Caki2 (cell line): ENCODE measurements at places on chromosomes 2 and 18. TPM values are rescaled to one million over a fixed set of nuclear protein-coding genes. Genes with fewer than 3 reads are reported as not detected.
A peak's percentile ranks its signal among the peaks of the same experiment; 100 is the strongest.

TNS1 gene
- 0.61 and 0.68 TPM in 2 replicates for total RNA-seq

NAT8 gene
- total RNA-seq, result not detected in 2 replicates

BARD1 gene
- total RNA-seq, result 13.3 and 30.6 TPM in 2 replicates

KANSL3 gene
- total RNA-seq, result 51.5 and 56.1 TPM in 2 replicates

DYNC2LI1 gene
- total RNA-seq, result 63.0 and 64.6 TPM in 2 replicates

FNDC4 gene
- total RNA-seq, result 9.0 and 11.4 TPM in 2 replicates

SPATS2L gene
- 11.9 and 34.6 TPM in 2 replicates for total RNA-seq

DNA sequence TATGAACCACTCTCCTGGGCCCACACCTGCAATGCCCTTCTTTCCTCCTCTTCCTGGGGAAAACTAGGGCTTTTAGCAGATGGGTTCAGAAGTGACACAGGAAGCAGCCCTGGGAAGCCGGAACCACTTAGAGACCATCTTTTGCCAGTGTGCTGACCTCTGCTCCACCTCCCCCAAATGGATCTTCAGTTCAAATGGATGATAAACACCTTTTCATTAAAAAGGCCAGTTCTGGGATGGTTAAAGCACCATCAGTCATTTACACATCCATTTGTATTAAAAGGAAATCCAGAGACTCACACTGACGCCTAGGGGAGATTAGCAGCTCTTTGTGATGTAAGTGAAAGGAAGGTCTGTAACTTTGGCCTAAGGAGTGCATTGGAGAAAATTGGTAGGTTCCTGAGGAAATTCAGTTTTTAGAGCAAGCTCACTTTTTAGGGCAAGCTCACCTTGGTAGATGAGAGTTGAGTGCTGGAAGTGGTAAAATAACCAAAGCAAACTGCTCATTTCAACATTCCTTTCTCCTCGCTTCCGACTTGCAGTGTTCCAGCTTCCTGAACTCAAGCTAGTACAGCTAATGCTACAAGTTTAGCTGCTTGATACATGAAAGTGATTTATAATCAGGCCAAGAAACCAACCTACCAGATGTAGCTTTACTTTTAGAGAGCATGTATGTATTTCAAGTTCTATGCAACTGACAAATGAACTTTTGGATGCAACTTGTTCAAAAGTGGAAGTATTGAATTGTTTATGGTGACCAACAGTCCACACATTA is 47.7 kb downstream of the ACTR2 start:
- DNase-seq, result no peak

DNA sequence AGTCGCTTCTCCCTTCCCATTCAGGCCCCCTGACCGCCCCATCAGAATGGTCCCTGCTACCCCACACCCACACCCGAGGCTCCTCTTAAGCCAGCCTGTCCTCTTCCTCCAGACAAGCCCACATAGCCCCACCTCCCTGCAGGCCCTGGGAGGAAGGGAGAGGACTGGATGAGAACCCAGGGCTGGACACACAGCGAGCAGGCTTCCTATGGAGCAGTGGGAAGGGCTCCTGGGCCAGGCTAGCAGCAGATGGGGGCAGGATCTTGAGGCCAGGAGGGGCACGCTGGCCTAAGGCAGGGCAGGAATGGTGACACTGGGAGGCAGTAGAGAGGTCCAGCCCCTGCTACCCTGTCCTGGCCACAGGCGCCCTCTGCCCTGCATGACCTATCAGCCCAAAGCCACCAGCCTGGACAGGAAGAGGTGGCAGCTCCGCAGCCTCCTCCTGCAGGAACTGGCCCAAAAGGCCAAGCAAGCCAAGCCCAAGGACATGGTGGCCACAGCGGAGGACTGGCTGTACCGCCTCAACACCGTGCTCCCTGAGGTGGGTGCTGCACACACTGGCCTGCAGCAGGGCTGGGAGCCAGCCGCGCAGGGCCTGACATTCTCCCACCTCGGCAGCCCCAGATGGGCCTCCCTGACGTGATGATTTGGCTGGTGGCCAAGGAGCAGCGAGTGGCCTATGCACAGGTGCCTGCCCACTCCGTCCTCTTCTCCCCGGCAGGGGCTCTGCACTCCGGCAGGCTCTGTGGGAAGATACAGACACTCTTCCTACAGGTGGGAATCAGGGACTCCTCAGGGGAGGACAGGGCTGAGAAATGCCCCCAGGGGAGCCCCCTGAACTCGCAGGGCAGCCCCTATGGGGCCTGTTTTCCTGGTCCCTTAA is 43.3 kb downstream of the FER1L5 start:
- no peak for DNase-seq

- peak; percentile 18 for DNase-seq
Measured at GRCh38 chr2:240244543-240244942, 104.1 kb upstream of the OTOS start.

- no peak for DNase-seq
Measured at GRCh38 chr2:141595316-141595920, 535.4 kb downstream of the LRP1B start.

- no peak for DNase-seq
Measured at GRCh38 chr2:126643431-126643830, 12.5 kb upstream of the GYPC start.

GRCh38 chr2:9207641-9208311 is 1.2 kb downstream of the ASAP2 start:
- DNase-seq, result peak; percentile 65

DNA sequence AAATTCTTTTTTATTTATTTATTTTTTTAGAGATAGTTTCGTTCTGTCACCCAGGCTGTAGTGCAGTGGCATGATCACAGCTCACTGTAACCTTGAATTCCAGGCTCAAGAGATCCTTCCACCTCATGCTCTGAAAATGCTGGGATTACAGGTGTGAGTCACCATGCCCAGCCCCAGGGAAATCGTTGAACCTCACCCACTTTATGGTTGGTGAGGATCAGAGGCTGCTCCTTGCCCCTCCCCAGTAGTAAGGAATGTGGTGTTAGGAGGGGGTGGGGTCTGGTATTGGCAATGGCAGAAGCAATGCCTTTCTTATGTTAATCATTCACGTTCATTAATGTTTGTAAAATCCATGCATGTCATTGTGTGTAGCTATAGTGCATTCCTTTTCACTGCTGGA is 161.9 kb downstream of the SUCLG1 start:
- DNase-seq, result peak; percentile 84

- DNase-seq, result peak; percentile 74
Measured at GRCh38 chr2:217105733-217106649, 246.1 kb upstream of the TNP1 start.

DNA sequence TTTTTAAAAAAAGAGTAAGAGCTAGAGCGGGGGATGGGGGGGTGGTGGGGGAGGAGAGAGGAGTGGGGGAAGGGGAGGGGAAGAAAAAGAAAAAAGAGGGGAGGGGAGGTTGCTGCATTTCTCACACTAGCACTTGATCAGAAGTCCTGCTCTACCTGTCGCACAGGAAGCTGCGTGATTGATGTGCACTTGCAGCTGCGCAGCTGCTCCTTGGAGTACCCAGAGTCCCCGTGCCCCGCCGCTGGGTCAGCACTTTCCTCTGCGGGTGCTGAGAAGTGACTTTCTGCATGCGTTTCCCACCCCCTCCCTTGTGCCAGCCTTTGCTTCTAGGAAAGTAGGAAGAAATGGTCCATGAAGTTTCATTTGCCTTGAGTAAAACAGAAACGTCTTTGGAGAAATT is 297.3 kb downstream of the ETAA1 start:
- no peak for DNase-seq

GRCh38 chr18:68984342-68984741 is 186.5 kb downstream of the CCDC102B start:
- no peak for DNase-seq

DNA sequence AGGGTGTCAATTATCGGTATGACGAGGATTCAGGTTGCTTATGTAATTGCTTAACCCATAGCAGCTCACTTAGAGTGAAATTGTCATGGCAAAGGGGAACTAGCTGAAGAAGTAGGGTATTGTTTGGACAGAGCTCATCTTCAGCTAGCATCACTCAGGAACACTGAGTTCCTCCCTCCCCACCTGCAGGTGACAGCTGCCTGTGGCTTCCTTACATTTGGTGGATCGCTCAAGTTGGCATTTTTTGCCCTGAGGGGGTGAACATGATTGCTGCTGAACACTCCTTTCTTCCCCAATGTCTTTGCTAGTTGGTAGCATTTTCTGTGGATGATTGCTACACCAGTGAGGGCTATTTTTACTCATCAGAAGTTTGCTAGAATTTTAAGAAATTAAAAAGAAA is 86.7 kb upstream of the THUMPD2 start:
- DNase-seq, result no peak

GRCh38 chr18:80246445-80247392 is 595 bp downstream of the PARD6G start:
- no peak for DNase-seq

- DNase-seq, result no peak
Measured at GRCh38 chr2:174485788-174486562, 854 bp downstream of the GPR155 start.

DNA sequence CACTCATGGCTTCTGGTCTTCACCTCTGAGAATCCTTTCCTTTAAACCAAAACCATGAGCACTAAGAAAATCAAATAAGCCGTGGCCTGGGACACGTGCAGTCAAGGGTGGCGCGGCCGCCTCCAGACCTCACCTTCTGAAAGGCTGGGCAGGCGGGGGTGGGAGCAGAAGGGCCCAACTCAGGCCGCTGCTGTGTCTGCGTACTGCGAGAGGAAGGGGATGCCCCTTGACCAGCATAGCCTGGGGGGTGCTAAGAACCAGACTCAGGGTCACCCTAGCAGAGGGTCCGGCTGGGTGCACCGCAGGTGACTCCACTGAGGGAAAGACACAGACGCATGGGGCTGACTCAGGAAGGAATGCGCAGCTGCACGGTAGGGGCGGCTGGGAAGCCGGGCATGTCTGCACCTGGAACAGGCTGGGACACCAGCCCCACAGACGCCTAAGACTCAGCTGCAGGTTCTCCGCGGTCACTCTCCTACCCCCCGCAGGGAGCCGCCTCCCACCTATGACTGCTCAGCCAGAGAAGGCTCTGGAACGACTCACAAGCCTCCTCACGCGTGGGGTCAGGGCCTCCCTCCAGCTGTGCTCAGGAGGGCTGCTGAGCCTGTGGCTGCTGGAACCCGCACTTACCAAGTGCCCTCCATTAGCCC is 432.4 kb upstream of the MYT1L start:
- DNase-seq, result no peak

- no peak for DNase-seq
Measured at GRCh38 chr18:63271881-63272299, 47.7 kb downstream of the BCL2 start.

DNA sequence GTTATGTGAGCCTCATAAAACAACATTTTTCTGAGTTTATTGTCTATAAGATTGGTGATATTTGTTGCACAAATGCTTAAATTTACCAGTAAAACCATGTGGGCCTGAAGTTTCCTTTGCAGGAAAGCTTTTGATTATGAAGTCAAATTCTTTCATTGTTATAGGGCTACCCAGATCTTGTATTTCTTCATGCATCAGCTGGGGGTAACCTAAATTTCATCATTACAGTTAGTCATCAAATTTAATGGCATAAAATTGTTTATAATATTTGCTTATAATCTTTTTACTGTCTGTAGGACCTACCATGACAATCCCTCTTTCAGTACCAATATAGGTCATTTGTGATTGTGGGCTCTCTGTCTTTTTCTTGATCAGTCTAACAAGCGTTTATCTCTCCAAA is 47.8 kb downstream of the SMAD2 start:
- DNase-seq, result no peak
